ENCODE measurements at places on chromosomes 11 and 22.

DNA sequence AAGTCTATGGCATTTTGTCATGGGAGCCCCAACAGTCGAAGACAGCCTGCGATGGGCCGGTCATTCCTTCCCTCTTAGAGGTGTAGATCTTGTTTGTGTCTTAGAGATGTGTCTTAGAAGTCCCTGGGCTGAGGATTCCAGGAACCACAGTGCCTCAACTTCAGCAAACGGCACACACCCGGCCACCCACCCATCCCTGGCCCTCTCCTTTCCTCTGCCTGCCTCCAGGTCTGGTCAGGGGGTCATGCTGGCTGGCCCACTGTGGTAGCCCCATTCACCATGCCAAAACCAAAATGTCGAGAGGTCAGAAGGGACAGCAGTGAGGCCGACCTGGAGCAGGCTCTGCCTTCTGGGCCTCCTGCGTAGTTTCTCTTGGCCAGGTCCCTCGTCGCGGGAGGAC, 857.9 kb downstream of the TBC1D22A start:
- no peak for DNase-seq

GRCh38 chr11:131874070-131874469, 503.7 kb downstream of the NTM start:
- no peak for DNase-seq

- no peak for DNase-seq
These were observed 15.5 kb upstream of the C1QTNF4 start for GRCh38 chr11:47609675-47610074.

DNA sequence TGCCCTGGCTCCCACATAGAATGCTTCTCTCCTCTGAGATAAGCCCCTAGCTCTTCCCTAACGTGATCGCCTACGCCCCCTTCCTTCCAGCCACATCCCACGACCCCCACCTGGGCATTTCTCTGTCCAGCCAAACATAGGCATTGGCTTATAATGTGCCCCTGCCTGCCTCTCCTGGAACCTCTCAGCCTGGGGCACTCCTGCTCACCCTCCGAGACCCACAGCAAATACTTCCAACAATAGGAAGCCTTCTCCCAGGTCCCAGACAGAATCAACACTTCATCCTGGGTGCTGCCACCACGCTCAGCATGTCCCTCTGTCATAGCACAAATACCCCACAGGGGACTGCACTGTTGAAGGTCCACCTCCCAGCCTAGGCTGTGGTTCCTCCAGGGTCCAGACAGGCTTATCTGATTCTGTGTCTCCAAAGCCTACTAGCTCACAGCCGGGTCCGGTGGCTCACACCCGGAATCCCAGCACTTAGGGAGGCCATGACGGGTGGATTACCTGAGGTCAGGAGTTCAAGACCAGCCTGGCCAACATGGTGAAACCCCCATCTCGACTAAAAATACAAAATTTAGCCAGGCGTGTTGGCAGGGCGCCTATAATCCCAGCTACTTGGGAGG, 24.2 kb upstream of the TMPRSS4 start:
- DNase-seq, result no peak

DNA sequence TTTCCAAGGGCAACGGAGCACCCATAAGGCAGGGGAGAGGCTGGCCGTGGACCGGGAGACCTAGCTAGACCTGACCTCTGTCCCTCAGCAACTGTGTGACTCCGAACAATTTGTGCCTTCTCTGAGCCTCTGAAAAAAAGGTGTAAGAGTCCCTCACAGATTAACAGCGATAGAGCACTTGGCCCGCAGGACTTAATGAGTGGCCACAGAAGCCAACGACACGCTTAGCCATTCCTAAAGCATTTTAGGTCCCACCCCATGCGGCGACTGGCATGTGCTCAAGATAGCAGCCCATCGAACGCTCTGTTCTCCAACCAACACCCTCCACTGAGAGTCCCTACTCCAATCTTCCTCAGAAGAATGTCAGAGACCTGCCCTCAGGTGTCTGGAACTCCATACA, 1.5 kb downstream of the SULT4A1 start:
- no peak for DNase-seq

- peak; percentile 31 for DNase-seq
These were observed 700 bp downstream of the TTC17 start for GRCh38 chr11:43359422-43359818.

DNA sequence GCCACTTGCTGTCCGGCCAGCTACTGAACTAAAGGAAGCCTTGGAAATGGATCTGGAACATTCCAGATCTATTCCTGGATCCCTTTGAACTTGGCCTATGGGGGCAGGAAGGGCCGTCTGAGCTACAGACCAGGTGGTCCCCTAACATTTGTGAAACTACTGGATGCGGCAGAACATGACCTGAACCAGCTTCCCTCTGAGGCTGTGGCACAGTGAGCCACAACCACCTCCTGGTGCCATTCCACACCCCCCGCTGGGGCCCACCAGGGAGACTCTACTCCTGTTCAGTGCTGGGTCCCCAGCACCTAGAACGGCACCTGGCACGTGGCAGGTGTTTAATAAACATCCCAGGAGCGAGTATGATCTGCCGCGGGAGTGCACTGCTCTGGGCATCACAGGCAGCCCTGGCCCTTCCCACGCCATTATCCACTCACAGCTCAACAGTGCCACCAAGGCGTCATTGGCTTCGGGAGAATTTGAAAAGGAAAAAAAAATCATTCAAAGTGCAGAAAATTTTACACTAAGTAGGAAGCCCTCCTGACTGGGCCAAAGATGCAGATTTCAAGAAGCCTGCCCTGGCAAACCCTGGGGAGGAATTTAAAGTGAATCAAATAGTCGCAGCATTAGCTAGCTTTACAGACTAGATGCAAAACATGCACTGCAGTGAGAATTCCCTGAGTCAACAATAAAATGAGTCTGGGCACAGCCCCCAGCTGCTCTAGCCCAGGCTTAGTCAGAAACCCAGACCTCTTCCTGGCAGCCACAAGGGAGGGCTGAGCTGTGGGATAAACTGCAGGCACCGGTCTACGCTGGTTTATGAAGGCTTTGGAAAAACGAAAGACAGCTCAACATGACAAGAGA, 14.3 kb upstream of the EFCAB6 start:
- DNase-seq, result peak; percentile 71

DNA sequence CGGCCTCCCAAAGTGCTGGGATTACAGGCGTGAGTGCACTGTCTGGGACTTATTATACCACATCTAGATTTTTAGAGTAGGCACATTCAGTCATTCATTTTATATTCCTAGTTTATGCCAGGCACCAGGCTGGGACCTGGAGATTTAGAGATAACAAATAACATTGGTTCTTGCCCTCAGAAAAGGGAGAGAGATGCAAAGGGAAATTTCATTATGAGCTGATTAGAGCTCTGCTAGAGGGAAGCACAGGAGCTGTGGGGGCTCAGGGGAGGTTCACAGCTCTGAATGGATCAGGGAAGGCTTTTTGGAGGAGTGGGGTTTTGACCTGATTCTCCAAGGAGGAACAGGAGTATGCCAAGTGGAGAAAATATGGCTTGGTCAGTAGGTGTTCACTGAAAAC, 32.3 kb downstream of the MEI1 start:
- no peak for DNase-seq

DNA sequence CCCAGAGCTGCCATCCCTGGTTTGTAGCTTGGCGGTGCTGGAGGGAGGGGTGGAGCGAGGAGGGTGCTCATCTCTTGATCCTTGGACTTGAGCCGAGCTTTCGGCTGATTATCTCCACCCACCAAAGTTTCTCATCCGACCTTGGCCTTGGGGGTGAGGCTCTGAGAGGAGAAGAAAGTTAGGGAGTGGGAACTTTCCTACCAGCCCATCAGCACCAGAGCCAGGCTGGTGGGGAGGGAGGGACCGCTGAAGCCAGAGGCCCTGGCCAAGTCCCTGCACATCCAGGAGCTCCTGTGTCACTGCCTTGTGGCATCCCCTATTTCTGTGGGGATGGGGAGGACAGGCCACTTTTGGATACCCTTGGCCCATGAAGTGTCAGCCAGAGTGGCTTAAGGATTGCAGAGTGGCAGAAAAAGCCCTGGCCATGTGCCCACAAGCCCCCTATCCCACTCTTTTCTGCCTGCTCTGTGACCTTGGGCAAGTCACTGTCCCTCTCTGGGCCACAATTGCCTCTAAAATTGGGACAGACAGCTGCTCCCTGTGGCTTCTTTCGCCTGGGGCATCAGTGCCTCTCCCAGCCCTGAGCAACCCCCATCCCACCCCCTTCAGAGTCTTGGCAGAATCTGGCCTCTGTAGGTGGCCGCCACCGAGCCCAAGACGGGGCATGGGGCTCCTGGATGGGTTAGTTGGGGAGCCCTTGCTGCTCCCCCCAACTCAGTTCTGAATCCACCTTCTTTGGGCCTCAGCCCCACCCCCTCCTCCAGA, 10.3 kb downstream of the KCTD17 start:
- DNase-seq, result no peak

DNA sequence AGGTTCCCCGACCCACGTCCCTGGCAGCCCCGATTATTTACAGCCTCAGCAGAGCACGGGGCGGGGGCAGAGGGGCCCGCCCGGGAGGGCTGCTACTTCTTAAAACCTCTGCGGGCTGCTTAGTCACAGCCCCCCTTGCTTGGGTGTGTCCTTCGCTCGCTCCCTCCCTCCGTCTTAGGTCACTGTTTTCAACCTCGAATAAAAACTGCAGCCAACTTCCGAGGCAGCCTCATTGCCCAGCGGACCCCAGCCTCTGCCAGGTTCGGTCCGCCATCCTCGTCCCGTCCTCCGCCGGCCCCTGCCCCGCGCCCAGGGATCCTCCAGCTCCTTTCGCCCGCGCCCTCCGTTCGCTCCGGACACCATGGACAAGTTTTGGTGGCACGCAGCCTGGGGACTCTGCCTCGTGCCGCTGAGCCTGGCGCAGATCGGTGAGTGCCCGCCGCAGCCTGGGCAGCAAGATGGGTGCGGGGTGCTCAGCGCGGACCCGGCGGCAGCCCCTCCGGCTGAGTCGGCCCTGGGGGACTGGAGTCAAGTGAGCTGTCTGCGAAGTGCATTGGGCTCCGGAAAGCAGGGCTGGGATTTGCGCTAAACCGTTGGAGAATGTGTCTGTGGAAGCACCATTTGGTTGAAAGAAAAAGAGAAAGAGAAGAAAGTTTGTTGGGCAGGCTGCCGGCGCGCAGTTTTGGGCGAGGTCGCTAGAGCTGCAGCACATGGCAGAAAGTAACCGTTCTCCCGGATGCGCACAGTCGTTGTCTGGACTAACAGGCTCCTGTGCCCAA, at the start of gene CD44:
TSS of gene CD44 (plus strand) at position 229 of the 779 bp plus-strand sequence. CDS start at position 362, 133 bp downstream.
- peak; percentile 92 for DNase-seq

GRCh38 chr11:116993599-116993998, 104.6 kb downstream of the SIK3 start:
- peak; percentile 23 for DNase-seq

DNA sequence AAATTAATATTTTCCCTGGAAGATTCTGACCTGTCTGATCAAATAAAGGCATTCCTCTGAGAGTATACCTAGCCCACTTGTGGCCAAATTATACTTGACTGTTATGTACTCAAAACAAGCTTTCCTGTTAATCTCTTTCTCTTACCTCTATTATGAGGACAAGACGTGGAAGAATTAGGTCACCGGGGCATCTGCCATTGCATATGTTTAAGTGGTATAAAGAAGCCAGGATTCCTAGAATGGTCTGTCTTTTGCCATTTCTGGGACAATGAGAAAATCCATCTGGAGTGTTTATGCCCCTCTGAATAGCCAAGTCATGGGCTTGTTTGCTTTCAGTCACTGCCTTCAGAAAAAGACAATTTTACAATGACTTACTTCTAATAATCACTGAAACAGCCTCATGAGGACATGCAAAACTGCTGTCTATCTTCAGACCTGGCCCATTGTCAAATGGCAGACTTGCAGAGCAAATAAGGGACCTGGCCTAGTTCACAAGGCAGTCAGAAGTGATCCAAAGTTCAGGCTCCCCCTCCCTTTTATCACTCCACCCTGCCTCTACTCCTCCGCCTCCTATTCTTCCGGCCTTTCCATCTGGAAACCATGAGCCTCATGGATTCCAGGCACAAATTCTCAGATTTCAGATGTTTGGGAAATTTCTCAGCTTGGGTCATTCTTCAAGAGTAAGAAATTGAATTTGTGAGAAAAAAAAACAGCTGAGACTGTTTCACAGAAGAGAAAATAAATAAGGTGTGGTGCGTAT, 128.1 kb upstream of the LDLRAD3 start:
- peak; percentile 85 for DNase-seq

DNA sequence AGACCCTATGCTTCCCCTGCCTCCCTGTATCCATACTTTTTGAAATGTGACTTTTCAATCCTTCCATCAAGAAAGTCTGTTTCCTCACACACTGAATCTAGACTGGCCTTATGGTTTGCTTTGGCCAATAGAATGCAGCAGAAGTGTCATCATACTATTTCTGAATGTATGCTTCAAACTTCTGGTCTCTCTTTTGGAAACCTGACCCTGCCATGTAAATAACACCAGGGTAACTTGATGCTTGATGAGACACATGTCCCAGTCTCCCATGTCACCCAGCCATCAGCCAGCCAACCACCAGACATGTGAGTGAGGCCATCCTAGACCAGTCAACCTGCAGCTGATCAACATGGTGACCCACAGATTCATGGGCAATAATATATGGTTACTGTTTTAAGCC, 29.7 kb upstream of the CAVIN3 start:
- no peak for DNase-seq

DNA sequence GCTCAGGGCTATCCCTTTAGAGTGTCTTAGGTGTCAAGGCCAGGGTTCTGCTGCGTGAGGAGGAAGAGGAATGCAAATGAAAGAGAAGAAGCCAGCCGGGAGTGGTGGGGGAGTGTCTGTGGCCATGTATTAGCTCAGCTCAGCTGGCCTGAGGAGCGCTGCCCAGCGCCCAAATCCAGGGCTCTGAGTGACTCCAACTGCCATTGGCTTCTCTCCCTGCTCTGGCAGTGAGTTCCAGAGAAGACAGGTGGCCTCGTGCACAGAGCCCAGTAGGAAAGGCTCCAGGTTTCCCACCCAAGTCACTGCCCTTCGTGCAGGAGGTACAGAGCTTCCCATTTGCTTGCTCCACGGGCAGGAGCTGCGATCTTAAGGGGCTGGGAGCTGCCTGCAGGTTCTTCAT, 302.0 kb downstream of the KIRREL3 start:
- no peak for DNase-seq

GRCh38 chr11:22407921-22408320, 69.7 kb downstream of the SLC17A6 start:
- DNase-seq, result no peak

DNA sequence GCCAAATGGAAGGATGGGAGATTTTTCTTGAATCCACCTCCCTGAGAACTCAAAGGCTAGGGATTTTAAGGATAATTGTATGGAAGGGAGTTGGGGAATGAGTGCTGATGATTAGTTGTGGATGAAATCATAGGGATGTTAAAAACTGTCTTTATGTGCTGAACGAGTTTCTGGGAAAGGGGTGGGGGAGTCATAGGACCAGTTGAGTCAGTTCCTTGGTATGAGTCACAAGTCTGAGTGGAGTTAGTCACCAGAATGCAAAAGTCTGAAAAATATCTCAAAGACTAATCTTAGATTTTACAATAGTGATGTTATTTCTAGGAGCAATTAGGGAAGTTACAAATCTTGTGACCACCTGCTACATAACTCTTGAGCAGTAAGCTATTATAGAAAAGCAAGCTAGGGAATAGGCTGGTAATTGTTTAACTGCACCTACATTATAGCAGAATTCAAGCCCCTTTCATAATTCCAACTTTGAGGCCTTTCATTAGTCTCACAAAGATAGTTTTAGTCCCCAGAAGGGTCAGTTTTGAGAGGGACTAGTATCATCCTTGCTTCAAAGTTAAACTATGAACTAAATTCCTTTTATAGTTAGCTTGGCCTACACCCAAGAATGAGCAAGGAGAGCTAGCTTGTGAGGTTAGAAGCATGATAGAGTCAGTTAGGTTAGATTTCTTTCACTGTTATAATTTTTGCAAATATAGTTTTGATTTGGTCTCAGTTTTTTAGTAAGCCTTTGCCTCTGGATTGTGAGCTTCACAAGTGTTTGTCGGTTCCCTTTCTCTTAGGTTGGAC, 668.0 kb downstream of the ETS1 start:
- DNase-seq, result peak; percentile 93

- no peak for DNase-seq
These were observed 29.5 kb upstream of the SCUBE2 start for GRCh38 chr11:9120664-9121468.

Measured in fibroblast of mammary gland (primary cell).